ENCODE measurements at places on chromosomes 5 and 9.

DNA sequence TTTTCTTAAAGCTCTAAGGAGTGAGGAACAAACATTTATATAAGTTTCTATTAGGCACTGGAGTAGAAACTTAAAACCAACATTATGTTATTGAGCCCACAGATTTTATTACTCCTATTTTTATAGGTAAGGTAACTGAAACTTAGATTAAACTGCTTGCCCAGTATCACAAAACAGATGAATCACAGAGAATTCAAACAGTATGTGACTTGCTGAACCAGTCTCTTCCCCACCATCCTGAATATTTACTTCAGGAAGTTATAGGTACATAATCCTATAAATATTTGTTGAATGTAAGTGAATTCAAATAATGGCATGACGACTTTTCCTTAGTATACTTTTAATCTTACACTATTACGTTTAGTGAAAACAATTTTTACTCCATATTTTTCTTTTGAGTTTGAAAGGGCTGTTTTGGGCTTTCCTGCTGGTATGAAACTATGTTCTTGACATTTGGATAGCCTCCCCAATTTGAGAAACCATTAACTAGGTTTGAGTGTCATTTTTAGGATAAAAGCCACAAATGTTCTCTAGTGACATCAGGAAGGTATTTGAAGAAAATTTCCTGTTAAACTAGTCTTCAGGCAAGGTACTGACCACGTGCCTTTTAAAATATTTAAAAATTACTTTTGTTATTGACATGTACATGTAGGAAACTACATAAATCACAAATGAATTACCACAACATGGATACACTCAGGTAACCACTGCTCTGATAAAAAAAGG is 39.3 kb downstream of the PRRC1 start:
- DNase-seq, result no peak

GRCh38 chr9:78295177-78295575 is 1.7 kb upstream of the PSAT1 start:
- DNase-seq, result no peak

DNA sequence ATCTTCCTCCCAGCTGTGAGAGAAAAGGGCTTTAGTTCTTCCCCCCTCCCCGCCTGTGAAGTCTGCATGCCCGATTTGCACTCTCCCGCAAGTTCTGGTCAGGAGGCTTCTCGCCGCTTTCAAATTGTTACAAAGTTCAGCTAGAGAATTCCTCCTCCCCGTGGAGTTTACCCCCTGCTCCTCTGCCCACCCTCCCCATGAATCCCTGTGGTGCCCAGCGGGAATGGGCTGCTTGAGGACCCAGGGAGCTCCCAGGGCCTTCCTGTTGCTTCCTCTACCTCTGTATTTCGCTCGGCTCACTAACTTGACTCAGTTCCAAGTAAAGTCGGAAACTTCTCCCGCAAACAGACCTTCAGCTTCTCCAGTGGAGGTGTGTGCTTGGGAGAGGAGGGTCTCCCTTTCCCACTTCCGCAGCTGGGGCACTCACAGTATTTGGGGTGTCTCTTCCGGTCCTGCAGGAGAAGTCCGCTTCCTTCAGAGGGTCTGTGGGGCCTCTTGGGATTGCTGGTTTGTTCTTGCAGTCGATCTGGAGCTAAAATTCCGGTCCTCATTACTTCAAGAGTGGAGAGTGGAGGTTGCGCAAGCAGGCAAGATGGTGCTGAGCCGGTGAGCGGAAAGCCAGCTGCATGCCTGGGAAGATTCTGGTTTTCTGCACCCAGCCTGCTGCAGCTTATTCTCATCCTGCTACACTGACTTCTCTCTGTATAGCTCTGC is 97.8 kb downstream of the ADAMTS12 start:
- DNase-seq, result no peak

- no peak for DNase-seq
Observed at GRCh38 chr9:36149197-36149596, 12.7 kb downstream of the GLIPR2 start.

- no peak for DNase-seq
Observed at GRCh38 chr9:23342291-23342690, 483.7 kb downstream of the ELAVL2 start.

- no peak for DNase-seq
Observed at GRCh38 chr5:159735749-159736660, 180.3 kb upstream of the ADRA1B start.

DNA sequence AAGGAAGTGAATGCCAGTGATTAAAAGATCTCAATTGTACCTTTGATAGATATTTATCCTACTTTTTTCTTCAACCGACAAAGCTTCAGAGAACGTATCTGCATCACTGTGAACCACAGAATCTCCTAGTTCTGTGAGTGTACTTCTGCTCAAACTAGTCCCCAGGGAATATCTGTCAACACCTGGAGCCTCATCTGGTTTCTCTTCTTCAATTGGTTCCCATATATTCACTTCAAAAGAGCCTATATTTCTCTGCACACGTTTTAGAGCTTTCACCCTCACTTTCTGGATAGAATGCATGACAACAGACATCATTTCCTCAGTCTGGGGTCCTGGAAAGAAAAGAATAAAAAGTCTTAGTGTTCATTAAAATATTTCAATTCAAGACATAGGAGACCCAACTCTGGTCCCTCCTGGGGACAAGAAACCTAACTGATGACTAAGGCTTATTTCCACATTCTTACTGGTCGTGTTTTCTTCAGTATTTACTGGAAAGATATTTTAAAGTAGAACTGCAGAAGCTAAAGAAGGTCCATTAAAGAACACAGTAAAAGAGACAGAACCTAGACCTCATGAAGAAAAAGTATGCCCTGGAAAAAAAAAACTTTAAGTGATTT is 64.3 kb downstream of the CPLANE1 start:
- DNase-seq, result no peak

- DNase-seq, result peak; percentile 42
Observed at GRCh38 chr9:98808411-98808815, 943 bp downstream of the GALNT12 start.

DNA sequence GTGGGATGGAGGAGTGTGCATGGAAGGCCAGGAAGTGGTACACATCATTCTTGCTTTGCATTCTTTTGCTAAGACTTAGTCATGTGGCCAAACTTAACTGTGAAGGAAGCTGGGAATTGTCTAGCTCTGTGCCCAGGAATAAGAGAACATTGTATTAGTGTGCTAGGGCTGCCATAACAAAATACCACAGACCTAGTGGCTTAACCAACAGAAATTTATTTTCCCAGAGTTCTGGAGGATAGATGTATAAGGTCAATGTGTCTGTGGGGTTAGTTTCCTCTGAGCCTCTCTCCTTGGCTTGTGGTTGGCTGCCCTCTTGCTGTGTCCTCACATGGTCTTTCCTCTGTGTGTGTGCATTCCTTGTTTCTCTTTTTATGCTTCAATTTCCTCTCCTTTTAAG is 32.4 kb downstream of the NNT start:
- DNase-seq, result no peak

DNA sequence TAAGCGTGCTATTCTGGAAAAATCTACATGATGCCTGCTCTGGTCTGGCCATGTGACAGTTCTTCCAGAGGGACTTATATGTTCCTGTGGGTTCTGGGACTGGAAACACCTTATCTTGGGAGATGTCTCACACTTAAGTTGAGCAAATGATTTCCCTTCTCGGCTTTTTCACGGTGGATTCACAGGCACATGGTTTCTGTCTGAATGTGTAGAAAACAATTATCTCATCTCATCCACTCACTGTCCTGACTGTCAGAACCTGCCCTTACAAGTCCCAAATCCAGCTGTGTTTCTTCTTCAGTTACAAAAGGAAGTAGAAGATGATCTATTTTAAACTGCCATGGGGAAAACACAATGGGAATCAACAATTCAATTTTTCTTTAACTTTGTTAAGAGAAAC is 184.0 kb downstream of the SYK start:
- DNase-seq, result no peak

- DNase-seq, result no peak
Observed at GRCh38 chr9:114688909-114689610, 7.1 kb upstream of the TEX48 start.

DNA sequence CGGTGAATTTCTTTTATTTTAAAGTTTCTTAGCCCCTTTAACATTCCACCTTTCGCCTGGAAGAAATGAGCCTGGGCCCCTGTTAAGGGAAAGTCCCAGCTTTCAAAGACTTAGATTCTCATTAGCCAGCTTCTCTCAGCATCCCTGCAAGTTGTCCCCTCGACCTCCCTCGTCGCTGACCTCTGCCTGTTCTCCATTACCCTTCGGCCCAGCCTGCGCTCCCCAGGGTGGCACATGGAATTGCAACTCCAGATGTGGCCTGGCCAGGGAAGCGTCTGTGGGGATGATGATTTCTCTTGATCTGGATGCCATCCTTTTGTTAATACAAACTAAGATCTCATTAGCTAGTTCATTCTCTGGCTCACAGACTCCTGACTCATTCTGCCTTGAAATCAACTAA is 43.4 kb upstream of the FANCC start:
- DNase-seq, result no peak

GRCh38 chr9:130779153-130779855 is 55.8 kb upstream of the ABL1 start:
- no peak for DNase-seq

GRCh38 chr9:120382453-120382852 is 197.5 kb downstream of the CDK5RAP2 start:
- no peak for DNase-seq

- no peak for DNase-seq
Observed at GRCh38 chr5:179869101-179869500, 10.5 kb upstream of the MRNIP start.

GRCh38 chr5:69334793-69335268 is 2.2 kb upstream of the CCDC125 start:
- peak; percentile 55 for DNase-seq

GRCh38 chr9:5642170-5642569 is 13.3 kb downstream of the RIC1 start:
- DNase-seq, result no peak

DNA sequence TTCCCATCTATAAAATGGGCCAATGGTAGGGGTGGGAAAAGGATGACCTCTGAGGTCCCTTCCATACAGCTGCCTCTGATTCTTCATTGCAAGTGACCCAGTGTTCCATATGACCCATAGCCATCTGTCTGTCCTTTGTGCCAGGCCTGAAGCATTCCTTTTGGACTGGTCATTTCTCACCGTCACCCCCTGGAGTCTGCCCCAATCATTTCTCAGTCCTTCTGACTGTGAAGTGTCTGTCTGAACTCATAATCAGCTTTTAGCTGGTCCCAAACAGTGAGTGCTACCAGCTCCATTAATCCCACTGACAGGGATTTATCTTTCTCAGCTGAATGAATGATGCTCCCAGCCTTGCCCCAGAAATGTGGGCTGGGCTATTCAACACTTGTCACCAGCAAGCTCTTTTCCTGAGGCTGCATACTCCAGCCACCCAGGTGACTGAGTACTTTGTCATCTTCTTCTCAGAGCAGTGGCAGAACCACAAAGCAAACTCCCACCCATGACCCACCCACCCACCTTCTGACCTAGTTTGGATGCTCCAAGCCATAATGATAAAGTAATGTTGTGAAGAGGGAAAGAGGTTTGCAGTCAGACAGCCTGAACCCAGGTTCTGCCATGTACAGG is 37.4 kb downstream of the KCNIP1 start:
- no peak for DNase-seq

GRCh38 chr5:16723821-16724220 is 107.0 kb upstream of the RETREG1 start:
- DNase-seq, result no peak

DNA sequence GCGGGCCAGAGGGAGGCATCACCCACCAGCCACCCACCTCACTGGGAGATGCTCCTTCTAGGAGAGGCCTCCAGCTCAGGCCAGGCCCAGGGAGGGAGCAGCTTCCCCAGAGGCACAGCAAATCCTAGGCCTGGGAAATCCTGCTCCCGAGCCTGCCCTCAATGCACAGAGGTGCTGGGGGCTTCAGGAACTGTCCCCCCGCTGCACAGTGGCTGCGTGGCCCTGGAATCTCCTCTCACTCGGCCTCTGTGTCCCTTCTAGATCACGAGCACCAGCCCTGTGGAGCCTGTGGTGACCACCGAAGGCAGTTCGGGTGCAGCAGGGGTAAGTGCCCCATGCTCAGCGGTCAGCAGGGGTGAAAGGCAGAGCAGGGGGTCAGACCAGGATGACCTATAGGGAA is 36.4 kb upstream of the SUSD3 start:
- DNase-seq, result no peak

GRCh38 chr5:136309932-136310598 is 55.3 kb downstream of the TRPC7 start:
- DNase-seq, result no peak

DNA sequence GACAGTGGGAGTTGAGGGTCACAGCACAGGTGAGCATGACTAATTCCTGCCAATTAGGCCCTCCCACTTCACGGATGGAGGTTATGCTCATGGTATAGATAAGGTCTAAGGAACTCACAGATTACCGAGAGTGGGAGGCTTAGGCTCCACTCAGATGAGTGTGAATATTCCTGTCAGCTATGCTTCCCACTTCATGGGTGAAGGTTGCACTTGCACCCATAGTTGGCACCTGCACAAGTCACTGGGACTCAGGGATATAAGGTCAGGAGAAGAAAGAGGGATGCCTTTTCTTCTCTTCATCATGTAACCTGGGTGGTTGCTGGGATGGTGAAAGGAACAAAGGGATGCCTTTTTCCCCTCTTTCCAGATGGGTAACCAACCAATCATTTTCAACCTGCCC is 264.9 kb upstream of the TNC start:
- DNase-seq, result no peak

- DNase-seq, result no peak
Observed at GRCh38 chr5:141623186-141623585, 4.4 kb upstream of the DIAPH1 start.

DNA sequence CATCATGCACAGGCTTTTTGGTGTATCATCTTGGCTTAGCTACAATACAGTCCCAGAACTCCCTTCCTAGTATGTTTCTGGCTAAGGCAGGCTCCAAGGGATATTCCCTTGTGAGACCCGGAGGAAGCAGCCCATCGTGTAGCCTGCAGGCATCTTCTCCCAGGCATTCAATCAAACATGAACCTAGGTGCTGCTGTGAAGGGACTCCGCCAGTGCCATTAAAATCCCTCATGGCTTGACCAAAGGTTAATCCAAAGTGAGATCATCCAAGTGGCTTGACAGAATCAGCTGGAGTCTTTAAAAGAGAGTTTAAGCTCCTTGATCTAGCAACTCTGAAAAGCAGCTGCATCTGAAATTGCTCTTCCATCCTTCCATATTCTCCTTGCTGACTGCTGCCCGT is 333.9 kb downstream of the DIRAS2 start:
- no peak for DNase-seq

DNA sequence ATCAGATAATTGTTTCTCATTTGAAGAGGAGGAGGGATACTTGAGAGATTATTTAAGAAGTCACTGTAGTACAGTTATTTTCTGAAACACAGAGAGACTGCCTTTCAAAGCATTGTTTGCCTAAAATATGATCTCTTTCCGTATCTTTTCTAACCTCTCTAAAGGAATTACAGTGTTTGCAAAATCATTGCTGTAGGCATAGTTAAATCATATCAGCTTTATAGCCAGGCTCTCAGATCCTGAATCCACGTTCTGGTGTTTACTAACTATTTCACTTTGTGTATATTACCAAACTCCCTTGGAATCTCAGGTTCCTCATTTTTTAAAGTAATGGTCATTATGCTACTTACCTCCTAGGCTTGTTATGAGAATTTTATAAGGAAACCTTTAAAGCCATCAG is 1151.6 kb upstream of the CDH9 start:
- DNase-seq, result no peak

- no peak for DNase-seq
Observed at GRCh38 chr5:39249069-39249468, 29.7 kb upstream of the FYB1 start.

All from NCI-H1092 (cell line).